ENCODE measurements at places on chromosomes 3 and 15.
A peak's percentile ranks its signal among the peaks of the same experiment; 100 is the strongest.

GRCh38 chr3:48635222-48636021 is at the start of gene SLC26A6:
SLC26A6 (minus strand) TSS chr3:48635461; CDS start chr3:48635393, 68 bp downstream.
- peak; percentile 100 for DNase-seq

- no peak for DNase-seq
These were observed 344.6 kb upstream of the NECTIN3 start for GRCh38 chr3:110727056-110727455.

GRCh38 chr15:92365906-92366305 is 27.8 kb upstream of the ST8SIA2 start:
- no peak for DNase-seq

GRCh38 chr3:81585056-81585455 is 176.4 kb downstream of the GBE1 start:
- DNase-seq = no peak

- DNase-seq = no peak
These were observed 35.1 kb downstream of the TMOD3 start for GRCh38 chr15:51864408-51865056.

DNA sequence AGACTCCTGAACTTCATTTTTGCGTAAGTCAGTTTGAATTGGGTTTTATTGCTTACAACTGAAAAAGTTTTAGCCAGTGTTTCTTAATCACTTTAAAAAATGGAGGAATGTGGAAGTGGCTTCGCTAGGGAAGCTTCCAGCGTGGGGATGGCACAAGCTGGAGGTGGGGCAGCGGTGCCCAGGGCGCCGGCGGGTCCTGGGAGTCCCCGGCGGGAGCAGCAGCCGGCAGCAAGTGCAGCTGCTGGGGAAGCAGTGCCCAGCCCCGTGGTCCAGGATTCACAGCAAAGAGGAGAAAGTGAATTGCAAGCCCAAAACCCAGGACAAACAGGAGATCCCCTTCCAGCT is 301.8 kb upstream of the PROK2 start:
- DNase-seq = no peak

DNA sequence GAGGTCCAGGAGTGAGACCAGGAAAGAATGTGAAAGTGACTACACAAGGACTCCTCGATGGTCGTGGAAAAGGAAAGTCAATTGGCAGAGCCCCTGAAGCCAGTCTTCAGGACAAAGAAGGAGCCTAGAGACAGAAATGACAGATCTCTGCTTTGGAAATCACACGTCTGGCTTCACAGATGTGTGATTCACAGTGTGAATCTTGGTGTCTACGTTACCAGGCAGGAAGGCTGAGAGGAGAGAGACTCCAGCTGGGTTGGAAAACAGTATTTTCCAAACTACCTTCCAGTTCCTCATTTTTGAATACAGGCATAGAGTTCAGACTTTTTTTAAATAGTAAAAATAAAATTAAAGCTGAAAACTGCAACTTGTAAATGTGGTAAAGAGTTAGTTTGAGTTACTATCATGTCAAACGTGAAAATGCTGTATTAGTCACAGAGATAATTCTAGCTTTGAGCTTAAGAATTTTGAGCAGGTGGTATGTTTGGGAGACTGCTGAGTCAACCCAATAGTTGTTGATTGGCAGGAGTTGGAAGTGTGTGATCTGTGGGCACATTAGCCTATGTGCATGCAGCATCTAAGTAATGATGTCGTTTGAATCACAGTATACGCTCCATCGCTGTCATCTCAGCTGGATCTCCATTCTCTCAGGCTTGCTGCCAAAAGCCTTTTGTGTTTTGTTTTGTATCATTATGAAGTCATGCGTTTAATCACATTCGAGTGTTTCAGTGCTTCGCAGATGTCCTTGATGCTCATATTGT is 6.0 kb downstream of the CCR2 start:
- DNase-seq = no peak

DNA sequence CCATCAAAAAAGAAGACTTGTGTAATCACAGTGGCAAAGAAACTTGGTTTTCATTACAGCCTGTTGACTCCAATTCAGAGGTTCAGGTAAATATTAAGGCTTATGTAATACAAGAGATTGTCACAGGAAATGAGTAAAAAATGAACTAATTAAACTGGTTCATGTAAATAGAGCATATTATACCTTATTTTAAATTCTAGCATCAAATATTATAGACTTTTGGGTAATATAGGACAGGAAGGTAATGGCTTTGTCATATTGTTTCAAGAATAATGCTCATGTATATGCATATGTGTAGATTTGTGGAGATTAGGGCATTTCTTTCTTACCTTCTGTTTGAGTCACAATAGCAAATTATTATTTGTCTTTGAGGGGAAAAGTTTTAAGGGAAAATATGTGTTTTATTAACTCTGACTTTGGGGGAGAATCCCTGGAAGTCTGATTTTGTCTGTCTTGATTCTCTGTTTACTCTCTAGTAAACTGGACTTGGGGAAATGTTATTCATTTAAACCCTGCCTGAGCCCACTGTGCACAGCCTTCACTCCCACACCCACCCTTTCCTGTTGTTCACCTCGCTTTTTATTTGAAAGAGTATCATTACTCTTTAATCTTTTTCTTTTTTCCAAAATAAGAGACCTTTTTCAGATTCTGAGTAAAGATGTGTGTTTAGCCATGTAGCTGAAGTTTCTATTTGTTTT is 43.0 kb downstream of the RASA2 start:
- DNase-seq = no peak

DNA sequence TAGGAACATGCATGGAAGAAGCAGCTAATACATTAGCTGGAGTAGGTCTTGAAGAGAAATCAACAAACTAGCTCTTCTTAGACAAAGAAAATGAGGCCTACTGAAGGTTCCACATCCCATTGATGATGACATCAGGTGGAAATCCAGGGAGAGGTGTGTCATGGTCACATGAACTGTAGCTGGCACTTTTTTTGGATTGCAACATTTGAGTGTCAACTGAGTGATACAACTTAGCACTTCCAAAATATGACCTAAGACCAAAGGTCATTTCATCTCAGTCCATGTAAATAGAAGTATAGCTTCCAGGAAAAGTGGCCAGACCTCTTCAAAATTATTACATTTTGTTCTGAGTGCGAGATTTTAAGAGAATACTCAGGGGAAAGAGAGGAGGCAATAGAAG is 117.2 kb upstream of the MEIS2 start:
- no peak for DNase-seq

GRCh38 chr3:24687671-24688070 is 193.0 kb upstream of the THRB start:
- no peak for DNase-seq

DNA sequence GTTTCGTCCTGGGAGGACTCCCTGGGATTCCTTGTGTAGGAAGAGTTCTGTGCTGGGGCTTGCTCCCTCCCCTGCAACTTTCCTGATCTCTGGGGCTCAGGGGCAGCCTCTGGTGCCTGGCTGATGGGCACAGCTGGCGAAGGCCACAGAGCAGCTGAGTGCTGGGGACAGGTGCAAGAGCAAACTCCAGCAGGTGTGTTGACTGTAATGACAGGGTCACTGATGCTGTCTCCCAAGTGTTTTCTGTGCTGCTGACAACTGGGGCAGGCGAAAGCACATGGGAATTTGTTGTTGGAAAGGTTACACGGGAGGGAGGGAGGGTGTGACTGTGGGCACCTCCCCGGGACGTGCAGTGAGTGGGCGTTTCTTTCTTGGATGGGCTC is 21.6 kb downstream of the CPN2 start:
- no peak for DNase-seq

- no peak for DNase-seq
These were observed 72.6 kb downstream of the RASGRF1 start for GRCh38 chr15:79017953-79018352.

DNA sequence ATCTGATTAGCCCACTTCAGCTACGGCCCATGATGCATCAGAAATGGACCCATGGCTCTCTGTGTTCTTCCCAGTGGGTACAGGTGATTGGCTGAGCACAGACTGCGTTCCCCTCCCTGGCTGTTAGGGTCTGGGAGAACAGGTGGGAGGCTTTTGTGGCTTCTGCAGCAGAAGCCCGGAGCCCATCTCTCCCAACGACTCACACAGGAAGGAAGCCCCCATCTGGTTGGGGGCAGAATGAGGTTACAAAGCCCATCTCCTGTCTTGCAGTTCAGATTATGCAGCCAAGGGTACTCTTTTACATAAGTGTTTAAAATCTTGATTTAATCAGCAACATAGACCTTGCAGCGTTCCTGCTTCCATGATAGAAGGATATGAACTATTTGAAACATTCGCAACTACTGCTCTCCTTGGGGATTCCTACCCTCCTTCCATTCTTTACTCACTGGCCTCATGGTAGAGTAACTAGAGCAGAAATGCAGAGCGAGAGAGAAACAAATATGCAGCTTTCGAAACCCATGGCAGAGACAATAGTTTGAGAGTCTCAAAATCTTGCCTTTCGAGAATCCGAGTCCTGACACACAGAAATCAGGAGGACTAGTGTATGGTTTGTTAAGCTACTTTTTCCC is 291.3 kb downstream of the TLE3 start:
- DNase-seq = no peak

DNA sequence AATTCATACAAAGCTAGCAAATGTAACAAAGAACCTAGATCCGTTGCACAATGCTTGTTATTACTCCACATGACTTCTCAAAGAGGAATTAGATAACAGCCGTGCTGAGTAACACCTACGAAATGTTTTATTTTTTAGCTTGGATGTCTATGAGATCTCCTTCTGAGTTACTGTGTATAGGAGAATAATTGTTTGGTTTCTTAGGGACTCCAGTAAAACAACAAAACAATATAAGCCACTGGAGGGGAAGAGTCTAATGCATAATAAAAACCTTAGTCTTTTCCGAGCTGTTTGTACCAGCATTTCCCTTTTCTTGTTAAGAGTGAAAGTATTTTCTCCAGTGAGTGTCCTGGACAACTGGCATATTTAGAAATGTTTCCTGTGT is 15.6 kb downstream of the SNAP23 start:
- DNase-seq = no peak

GRCh38 chr3:84600703-84601225 is 358.0 kb upstream of the CADM2 start:
- DNase-seq = no peak

GRCh38 chr15:59524331-59524731 is 86.3 kb downstream of the FAM81A start:
- no peak for DNase-seq

GRCh38 chr15:78739206-78739605 is 72.1 kb downstream of the ADAMTS7 start:
- DNase-seq = no peak

DNA sequence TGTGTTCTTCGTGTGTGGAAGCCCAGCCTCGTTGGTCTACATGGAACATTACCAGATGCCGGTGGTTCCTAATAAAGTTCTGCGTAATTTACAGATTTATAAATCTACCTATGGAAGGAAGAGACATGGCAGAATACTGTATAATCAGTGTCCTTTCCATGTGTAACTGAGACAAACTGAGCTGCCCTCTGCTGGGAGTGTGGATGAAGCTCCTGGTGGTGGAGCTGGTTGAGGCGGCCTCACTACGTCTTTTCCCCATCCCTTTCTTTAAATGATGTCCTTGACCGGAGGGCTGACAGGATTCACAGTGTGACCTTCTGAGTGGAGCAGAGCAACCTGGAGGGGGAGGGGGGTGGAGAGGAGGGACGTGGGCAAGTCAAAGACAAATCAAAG is 267.0 kb upstream of the CHRM5 start:
- DNase-seq = no peak

DNA sequence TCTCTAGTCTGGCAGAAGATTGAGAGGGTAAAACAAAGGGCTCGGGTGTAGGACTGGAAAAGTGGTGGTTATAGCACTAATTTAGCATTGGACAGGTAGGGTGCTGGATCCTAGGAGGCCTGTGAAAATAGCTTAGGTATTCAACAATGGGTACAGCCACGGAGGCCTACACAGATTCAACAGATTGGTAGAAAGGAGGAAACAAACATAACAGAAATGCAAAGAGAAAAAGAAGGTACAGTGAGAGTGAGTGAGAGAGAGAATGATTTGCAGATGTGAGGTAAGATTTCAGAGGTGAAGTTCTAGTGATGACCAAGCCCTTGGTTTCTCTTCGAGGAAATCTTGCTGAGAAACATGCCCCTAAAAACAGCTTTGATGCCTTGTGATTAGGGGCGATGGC is 37.9 kb downstream of the ADIPOQ start:
- DNase-seq = no peak

DNA sequence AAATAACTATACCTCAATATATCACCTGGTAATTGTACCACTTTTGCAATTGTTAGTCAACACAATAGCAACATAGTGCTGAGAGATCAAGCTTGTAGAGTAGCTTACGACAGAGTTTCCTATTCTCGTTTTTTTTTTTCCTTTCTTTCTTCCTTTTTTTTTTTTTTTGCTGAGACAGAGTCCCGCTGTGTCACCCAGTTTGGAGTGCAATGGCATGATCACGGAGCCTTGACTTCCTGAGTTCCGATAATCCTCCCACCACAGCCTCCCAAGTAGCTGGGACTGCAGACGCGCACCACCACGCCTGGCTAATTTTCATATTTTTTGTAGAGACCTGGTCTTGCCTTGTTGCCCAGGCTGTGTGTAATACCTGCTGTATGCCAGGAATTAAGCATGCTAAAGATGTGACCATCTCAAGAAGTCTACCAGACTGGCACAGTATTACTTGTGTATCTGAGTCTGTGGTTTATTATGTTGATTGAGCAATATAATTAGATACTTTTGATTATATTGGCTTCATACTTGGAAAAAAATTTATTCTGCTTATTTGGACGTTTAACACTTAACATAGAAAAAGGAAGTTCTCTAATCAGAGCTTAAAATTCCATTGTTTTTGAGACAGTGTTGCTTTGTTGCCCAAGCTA is 3.0 kb downstream of the SELENOT start:
- no peak for DNase-seq

DNA sequence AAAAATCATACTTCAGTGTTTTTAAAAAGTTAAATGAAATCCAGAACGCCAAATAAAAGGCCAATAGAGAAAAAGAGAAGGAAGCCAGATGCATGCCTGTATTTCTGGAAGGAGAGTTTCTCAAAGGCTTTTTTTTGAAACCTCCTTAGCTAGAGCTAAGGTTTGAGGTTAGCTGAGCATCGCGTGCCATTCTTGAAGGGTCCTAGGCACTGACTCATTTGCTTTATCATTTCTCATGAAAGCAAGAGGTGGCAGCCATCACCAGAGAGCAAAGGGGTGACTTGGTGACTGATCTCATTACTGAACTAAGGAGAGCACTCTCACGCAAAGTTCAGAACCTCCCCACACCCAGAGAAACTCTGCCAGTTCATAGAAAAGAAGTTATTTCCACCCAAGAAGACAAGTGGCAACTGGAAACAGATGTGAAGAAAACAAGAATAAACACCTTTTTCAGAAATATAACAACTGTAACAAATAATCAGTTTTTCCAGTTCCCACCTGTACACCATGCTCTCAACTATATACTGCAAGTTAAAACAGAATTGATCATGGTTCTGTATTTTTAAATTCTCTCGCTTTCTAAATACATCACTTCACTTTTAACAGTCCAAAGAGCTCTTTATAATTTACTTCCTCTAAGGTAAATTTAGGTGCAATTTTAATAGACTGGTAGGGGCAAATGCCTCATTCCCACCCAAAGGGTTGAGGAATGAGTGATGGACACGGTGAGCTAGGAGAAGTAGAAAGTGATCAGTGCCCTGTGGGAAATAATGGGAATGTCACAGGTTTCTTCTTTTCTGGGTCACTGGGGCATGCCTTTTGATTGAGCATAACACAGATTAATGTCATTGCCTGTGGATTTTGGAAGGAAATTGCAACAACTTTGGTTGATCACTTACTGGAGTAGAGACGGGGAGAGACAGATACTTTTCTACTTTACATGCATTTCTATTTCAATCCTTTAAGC is 24.7 kb downstream of the GPR15 start:
- DNase-seq = no peak
